Amniotic stem cell (primary cell): ENCODE measurements at places on chromosomes 2 and 18.

DNA sequence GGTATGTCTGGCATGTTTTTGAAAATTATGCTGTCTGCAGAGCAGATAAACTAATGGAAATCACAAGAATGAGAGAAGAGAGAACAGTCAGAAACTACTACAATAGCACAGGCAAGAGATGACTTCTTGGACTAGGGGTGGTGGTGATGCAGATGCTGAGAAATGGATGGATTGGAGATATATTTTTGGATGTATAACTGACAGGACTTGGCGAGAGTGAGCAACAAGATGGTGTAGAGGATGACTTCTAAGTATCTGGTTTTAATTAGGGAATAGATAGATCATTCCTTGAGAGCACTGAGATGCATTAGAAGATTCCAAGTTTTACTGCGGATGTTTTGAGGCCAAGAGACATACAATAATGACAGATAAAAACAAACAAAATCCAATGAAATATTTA lies 328.2 kb downstream of the PID1 start:
- DNase-seq = no peak

- DNase-seq = no peak
Measured at GRCh38 chr2:203987959-203988358, 51.4 kb downstream of the ICOS start.

DNA sequence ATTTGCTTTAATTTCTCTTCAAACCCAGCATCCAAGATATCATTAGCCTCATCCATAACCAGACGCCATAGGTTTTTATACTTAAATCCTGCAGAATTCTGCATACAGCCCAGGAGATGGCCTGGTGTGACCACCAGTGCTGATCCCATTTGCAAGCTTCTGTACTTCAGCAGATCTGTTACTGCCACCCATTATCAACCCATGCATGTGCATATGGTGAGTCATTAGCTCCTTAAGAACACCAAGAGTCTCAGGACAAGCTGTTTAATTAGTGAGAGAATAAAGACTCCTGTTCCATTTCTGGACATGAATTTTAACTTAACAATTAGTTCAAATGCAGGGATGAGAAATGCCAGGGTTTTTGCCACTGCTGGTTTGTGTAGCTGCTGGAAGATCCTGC lies 110.7 kb upstream of the TANK start:
- no peak for DNase-seq

DNA sequence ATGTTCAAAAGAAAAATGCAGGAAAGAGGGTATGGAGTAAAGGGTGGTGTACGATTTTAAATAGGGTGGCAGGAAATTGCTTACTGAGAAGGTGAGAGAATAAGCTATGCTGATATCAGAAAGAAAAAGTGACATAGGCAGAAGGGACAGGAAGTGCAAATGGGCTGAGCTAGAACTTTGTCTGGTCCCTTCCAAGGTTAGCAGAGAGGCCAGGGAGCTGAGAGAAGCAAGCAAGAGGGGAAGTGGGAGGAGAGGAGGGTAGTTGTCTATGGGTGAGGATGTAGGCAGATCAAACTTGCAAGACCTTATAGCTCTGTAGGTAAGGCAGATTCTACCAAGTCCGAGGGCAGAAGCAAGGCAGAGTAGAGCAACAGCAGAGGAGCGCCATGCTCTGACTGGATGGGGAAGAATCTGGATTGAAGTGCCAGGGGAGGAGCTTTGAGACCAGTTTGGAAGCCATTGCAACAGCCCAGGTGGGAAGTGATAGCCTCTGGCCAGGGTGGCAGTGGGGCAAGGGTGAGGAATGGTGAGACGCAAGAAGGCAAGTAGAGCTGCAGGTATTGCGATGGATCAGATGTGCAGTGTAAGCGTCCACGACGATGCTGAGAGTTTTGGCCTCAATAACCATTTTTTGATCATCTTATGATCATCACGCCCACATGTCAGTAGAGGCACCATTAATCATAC lies 134.4 kb upstream of the APCDD1 start:
- no peak for DNase-seq

DNA sequence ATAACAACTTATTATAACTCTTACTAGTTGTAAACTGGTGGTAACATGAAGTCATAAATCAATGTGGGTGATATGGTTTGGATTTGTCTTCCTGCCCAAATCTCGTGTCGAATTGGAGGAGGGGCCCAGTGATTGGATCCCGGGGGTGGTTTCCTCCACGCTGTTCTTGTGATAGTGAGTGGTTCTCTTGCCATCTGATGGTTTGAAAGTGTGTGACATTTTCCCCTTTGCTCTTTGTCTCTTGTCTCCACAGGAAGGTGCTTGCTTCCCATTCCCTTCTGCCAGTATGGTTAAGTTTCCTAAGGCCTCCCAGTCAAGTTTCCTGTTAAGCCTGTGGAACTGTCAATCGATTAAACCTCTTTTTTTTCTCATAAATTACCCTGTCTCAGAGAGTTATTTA lies 321.6 kb downstream of the DSEL start:
- no peak for DNase-seq

- DNase-seq = no peak
Measured at GRCh38 chr18:22307528-22307927, 110.2 kb downstream of the CTAGE1 start.

- no peak for DNase-seq
Measured at GRCh38 chr2:33136056-33136455, 189.3 kb downstream of the LTBP1 start.

GRCh38 chr2:135993421-135993820 lies 8.0 kb upstream of the DARS1 start:
- DNase-seq = no peak

DNA sequence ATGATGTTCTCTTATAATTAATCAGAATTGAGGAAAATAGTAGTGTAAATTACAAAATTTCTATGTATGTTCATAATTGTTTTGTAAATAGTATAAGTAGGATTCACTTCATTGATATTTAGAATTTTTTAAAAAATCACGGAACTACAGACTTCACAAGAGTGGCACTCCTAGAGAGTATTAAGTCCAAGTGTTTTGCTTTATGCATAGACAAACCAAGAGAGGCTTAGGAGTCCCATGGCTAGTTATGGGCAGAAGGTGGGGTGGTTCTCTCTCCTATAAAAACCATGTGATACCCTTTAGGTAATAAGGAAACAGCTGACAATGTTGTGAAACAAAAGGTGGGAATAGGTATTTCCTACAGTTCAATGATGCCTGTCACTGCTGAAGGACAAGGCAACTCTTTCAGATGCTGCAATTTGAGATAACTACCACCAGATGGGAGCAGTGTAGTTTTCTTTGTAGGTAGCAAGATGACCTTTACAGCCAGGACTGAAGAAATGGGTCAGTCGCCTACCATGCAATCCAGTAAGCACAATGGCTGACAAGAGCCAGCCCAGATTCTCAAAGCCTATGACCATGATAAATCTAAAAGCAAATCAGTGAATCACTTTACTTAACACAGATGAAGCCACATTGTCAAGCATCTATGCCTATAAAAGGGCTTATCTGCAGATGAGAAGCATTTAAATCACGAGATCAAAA lies 83.9 kb downstream of the AAK1 start:
- no peak for DNase-seq

- no peak for DNase-seq
Measured at GRCh38 chr18:5144629-5145028, 52.4 kb downstream of the AKAIN1 start.
